ENCODE measurements at places on chromosomes 6 and 20.

GRCh38 chr20:36885356-36885755 is 9.4 kb downstream of the TLDC2 start:
- no peak for DNase-seq

DNA sequence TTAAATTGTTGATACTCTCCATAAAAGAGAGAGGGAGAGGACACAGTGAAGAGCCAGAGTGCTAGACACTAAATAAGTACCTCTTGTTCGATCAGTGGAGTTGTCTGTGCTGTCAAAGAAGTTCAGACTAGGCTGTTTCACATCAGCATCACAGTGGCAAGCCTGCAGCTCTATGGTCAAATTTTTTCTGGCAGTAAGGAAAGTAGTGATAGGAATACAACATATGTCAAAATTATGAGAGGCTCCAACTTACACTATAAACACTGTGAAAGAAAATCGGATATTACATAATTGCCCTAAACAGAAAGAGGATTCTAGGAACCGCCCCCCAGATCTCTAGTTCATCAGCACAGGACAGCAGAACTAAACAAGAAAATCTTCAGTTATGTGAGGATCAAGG is 23.1 kb downstream of the DNAH8 start:
- no peak for DNase-seq

GRCh38 chr6:151679941-151680340 is 127.5 kb upstream of the ESR1 start:
- DNase-seq, result no peak

GRCh38 chr6:137044366-137045221 is at the start of gene IL20RA:
IL20RA (minus strand) TSS chr6:137044965; CDS start chr6:137044728, 237 bp downstream.
- DNase-seq, result no peak

- DNase-seq, result peak; percentile 91
Observed at GRCh38 chr6:42726485-42727086, 4.2 kb upstream of the PRPH2 start.

GRCh38 chr20:41958391-41958790 is 340.2 kb upstream of the CHD6 start:
- peak; percentile 3 for DNase-seq

Measured in OCI-LY7 (cell line).